ENCODE measurements at places on chromosomes 6 and 20.

- no peak for DNase-seq
Measured at GRCh38 chr20:22825546-22825945, 209.6 kb upstream of the SSTR4 start.

- no peak for DNase-seq
Measured at GRCh38 chr20:52242237-52243230, 51.0 kb upstream of the ZFP64 start.

DNA sequence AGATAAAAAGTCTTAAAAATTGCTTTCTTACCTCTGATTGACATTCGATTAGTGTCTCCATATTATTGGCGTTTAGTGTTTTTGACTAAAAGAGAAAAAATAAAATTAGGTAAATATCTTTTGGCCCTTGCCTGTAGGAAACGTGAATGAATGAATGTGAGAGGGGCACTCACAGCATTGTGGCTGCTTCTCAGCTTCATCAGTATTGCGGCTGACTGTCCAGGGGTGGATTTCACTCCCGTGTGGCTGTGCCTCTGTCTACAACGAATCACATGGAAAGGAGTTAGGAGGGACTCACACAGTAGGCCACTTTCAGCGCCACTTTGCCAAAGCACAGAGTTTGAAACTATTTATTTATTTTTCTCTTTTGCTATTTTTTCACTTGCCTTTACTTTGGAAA lies 844 bp downstream of the TAGAP start:
- no peak for DNase-seq

GRCh38 chr20:5464901-5465603 lies 148.3 kb upstream of the PROKR2 start:
- no peak for DNase-seq

DNA sequence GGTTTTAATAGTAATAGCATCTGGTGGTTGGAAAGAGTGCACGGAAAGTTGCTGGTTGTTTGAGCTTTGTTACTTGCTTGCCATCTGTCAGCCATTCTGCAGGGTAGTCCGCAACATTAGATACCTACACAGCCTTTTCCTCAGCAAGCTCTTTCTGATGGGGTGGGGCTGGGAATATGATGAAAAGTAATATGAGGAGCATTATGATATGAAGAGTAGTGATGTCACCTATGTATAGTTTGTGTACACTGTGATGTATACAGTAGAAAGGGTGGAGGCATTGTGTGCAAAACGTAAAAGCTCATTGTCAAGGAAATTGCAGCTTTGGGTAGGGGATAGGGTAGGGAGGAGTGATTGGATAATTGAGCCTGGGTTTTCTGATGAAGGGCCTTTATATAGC lies 16.1 kb downstream of the SCAF8 start:
- DNase-seq, result no peak

GRCh38 chr6:5486214-5486613 lies 224.9 kb downstream of the FARS2 start:
- no peak for DNase-seq

DNA sequence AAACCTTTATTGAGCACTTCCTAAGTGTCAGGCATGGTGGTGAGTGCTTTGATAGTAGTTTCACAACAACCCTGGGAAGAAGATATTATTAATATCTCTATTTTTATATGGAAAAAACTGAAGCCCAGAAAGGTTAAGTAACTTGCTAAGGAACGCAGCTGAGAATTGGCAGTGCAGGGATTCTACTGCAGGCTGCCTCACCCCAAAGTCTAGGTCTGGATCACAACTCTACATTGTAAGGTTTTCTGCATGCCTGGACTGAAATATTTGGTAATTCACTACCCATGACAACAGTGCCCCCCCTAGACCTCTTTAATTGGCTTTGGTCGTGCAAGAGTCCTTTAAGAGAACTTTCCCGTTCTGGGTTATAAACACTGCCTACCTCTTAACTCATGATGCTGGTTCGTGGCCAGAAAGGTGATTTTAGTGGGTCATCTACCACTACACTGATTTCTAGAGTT lies 67.1 kb upstream of the KCNQ5 start:
- DNase-seq, result no peak

- DNase-seq, result no peak
Measured at GRCh38 chr20:31542201-31542842, 28.1 kb downstream of the HM13 start.

GRCh38 chr6:56346958-56347357 lies 99.6 kb upstream of the COL21A1 start:
- no peak for DNase-seq

DNA sequence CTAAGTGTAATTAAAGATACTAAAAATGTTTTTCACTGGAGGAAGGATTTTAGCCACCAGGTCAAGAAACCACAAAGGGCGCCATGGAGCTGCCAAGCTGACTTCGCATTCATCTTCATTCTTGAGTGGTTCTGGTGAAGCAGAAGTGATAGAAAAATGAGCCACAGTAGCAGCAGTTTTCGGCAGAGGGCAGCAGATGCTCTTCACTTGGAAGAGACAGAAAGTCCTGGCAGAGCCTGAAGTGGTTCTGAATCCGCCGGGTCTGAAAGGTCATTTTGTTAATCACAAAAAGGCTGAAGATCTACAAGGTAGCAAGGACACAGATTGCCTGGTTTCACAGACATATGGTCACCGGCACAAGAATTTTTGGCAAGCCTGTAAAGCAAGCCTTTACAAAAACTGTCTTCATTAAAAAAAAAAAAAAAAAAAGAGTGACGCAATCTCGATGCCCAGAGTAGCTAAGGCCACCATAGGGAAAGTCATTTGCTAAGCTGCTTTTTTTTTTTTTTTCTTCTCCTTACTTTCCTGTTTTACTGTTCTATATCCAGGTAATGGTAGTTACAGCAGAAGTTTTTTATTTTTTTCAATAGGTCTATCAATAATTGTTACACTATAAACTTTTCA lies 345.1 kb upstream of the AGPAT4 start:
- DNase-seq, result no peak

- no peak for DNase-seq
Measured at GRCh38 chr6:30985490-30985889, 2.0 kb downstream of the MUC21 start.

DNA sequence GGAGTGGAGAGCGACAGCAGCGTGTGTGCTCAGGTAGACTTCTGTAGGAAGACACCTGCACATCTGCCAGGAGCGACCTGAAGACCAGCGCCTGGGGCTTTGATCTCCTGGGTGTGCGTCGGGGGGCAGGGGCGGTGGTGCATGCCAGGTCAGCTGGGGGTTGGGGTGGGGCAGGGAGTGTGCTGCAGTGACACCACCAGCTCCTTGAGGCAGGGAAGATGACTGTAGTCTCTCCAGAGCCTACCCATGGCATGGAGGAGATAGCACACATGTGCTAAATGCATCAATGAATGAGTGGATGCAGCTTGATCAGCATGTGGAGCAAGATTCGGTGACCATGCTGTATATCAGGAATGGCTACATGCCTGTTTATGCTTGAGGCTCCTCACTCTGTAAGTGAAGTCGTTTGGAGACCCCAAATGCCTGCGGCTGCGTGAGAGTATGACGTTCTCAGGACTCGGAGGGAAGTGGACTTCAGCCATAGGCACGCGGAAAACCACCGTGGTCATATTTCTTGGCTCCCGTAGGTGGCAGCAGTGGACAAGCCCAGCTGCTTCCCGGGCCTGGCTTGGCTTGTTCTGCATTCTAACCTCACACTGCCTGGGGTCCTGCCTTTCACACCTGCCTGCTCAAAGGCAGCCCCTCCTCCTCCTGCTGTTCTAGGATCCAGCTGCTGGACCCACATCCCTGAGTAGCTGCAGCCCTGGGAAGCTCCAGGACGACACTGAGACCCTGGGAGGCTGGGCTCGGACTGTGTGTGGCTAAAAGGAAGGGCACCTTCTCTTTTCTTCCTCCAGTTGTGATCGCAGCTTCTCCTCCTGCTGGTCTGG lies 39.4 kb upstream of the KCNK16 start:
- no peak for DNase-seq

DNA sequence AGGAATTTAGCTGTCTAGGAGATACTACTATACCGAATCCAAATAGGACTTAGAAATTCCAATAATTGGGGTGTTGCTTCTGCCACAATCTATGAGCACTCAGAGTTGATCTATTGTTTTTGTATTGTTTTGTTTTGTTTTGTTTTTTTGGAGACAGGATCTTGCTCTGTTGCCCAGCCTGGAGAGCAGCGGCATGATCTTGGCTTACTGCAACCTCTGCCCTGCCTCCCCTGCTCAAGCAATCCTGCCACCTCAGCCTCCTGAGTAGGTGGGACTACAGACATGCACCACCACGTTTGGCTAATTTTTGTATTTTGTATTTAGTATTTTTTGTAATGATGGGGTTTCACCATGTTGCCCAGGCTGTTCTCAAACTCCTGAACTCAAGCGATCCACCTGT lies 7.4 kb downstream of the ACSS2 start:
- no peak for DNase-seq

- DNase-seq, result no peak
Measured at GRCh38 chr6:19432966-19433498, 404.1 kb upstream of the ID4 start.

DNA sequence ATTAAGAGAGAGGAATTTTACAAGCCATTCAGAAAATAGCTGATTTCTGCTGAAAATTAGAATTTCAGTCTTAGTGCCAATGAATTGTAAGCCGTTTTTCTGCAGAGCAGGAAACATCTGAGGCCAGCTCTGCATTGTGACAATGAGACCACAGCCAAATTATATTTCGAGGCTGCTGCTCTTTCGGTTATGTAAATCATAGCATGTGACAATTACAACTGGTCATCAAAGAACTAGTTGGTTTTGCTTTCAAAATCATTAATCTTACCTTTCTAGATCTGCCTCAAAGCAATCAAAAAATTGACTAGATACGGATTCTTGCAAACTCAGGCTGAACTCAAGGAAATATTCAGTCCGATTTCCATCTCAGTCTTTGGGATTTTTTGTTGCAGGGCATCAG lies 33.4 kb upstream of the INSM1 start:
- no peak for DNase-seq

- no peak for DNase-seq
Measured at GRCh38 chr20:24589381-24589780, 120.0 kb downstream of the SYNDIG1 start.

- DNase-seq, result no peak
Measured at GRCh38 chr6:11386323-11386722, 151.2 kb upstream of the TMEM170B start.

- DNase-seq, result no peak
Measured at GRCh38 chr6:89145091-89145955, 532 bp upstream of the PM20D2 start.

- no peak for DNase-seq
Measured at GRCh38 chr20:10982692-10983091, 308.9 kb upstream of the JAG1 start.

DNA sequence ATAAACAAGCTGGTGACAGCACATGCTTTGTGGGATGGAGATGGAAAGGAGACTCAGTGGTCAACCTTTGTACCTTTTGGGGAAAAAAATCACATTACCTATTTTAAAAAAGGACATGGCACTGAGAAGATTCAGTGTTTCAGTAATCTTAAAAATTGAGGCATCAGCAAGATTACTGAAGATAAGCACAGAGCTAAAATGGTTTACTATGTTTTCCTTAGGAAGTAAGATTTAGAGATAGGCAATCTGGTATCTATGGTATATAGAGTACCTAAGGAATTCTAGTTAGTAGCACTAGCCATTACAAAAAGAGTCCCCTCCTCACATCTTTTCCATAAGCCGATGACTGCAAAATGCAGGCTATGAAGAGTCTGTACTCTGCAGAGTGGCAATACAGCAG lies 35.7 kb downstream of the TOMM6 start:
- DNase-seq, result no peak

GRCh38 chr20:40635971-40636370 lies 53.1 kb downstream of the MAFB start:
- DNase-seq, result no peak

GRCh38 chr6:128601060-128601459 lies 80.7 kb upstream of the PTPRK start:
- DNase-seq, result no peak

DNA sequence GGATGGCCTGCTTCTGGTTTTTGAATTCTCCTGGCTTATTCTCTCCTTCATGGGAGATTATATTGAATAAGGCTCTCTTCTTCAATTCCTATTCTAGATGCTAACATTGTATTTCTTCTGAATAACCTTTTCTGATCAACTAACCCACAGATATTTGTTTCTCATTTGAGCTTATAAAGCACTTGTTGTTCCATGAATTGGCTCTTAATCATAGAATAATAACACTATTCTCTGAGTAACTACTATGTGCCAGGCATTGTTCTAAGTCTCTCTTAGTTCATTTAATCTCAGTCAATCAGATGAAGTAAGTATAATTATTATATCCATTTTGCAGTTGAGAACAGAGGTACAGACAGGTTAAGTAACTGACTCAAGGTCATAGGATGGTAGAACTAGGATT lies 136.3 kb upstream of the MLIP start:
- DNase-seq, result no peak

- DNase-seq, result no peak
Measured at GRCh38 chr6:44142835-44143234, 15.5 kb downstream of the TMEM63B start.

- no peak for DNase-seq
Measured at GRCh38 chr20:46228670-46229069, 79.6 kb downstream of the CDH22 start.

- DNase-seq, result no peak
Measured at GRCh38 chr6:136763716-136764516, 28.4 kb downstream of the MAP3K5 start.

DNA sequence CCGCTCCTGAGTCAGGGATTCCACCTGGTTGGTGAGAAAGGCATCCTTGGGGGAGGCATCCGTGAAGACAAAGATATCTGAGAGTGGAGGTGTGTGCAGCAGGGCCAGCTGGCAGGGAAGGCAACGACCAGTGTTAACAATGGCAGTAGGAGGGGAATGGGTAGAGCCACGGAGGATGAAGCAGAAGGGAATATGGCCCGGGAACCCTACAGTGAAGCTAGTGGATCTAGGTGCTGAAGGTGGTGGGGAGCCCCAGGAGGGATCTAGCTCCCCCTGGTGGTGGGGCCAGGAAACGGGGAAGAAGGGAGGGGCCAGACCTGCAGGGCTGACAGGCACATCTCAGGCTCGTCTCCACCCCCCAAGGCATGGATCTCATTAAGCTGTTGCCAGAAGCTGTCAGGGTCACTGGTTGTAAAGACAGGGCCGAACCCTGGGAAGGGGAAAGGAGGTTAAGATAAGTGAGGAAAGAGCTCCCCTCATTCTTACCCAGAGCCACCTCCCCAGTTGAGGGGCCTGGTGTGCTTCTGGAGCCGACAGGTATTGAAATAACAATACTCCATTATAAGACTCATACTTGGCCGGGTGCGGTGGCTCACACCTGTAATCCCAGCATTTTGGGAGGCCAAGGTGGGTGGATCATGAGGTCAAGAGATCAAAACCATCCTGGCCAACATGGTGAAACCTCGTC lies 7.3 kb downstream of the VWA7 start:
- DNase-seq, result no peak
